ENCODE measurements at places on chromosomes 4 and X.

DNA sequence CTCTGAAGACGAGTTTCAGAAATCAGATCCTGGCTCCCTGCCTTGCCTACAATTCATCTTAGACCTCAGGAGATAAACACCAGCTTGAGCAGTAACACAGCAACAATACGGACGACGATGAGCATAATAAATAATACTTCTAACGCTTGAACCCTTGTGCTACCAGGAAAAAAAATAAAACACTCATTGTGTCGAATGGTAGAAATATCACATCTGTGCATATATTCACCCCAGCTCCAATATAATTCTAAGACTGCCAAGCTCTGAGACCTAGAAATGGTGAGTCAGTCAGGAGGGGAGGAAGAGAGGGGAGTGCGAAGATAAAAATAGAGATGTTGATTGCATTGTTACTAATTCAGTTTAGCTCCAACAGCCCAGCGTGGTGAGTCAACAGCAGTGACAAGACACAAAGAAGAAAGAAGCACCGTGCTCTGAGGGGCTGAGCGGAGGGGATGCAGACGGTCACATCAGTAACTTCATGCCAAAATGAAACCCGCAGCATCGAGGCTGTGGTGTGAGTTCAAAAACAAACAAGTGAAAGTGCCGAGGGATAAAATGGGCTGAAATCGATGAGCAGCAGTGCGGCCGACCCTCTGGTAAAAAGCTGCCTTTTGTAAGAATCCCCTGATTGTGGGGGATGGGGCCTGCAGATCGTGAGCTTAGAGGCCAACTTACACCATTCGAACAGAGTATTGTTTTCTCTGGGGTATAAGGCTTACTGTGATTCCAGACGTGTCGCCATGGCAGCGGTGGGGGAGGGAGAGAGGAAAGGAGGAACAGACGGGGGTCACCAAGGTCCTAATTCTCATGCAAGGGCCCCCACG is 150.4 kb downstream of the MGST2 start:
- DNase-seq: peak; percentile 71

- DNase-seq: no peak
These were observed 125.8 kb downstream of the KIT start for GRCh38 chr4:54783402-54784110.

- DNase-seq: no peak
These were observed 127.6 kb upstream of the HHIP start for GRCh38 chr4:144518181-144518895.

DNA sequence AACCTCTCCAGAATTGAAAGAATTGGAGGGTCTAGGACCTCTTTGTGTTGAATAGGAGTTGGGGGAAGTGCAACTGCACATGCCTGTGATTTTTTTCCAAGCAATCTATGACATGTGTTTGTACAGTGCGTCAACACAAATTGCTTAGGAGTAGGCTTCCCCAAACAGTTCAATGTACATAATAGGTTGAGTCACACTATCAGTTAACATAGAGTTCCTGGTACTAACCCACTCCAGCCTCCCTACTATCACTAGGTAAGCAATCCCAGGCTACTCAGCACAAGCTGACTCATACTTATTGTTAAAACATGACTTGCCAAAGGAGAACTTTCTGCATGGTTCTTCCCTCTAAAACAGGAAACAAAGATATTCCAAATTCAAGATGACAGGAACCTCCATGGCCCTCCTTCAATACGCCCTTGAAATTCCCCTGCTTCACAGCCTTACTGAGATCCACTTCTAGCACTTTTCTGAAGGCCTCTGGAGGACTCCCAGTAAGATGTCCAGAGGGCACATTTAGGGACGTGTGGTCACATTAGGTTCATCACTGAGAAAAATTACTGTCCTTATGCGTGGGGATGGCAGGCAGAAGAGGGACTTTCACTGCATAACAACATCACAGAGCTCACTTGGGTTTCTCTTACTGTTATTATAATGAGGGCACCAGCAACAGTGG is 8.4 kb upstream of the VSIG1 start:
- peak; percentile 13 for DNase-seq

DNA sequence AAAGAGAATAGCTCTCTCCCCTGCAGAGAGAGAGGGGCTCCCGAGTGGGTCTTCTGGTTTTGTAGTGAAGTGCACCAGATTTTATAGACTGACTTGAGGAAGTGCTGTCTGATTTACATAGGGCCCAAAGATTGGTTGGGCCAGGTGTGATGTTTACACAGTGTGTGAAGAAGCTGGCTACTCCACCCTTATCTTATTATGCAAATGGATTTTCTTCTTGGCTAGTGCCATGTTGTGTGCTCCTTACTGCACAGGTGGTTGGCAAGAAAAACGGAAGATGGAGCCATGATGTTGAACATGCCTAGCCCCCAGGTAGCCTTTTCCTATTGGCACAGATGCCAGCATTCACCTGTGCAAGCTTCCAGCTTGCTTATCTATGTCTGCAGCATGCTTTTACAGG is 112.4 kb upstream of the ARHGAP24 start:
- no peak for DNase-seq

DNA sequence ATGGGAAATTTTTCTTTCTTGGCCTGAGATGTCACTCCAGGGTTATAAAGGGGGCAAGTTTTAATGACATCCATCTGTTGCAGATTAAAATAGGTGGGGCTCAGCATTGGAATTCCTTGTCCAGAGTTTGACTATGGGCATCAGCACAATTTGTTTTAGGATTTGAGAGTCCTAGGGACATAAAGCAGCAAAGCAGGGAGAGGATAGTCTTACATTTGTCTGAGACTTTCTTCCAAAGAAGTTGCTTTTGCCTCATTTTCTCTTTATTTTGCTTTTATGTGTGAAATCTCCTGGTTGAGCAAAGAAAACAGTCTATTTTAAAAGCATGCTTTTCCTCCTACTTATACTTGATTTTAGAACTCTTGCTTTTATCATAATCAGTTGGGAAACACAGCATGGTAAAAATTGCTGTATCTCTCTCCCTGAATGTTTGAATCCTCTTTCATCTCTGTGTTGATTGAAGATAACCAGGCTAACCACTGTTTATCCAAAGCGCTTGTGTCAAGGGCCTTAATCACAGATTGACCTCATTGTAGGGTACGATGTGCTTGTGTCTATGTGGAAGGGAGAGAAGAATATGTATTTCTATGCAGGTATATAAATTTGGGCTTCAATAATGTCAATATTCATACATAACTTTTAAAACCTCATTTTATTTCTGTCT is 121.5 kb downstream of the ANK2 start:
- no peak for DNase-seq

DNA sequence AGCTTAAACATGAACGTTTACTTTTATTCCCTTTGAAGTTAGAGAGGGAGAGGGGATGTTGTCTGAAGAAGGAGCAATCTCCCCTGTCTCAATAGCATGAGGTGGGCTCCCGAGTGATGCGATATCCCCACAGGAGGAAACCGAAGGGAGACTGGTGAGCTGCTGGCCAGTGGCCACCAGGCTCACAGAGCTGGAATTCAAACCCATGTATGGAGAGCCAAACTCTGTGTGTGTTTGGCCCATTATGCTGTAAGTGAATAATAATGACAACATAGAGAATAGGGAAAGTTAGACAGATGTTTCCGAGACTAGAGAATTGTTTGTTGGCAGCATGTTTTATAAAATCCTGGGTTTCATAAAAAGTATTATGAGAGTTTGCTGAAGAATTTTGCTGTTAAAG is 66.1 kb upstream of the CLNK start:
- DNase-seq: peak; percentile 10

GRCh38 chr4:176810481-176811249 is 17.9 kb upstream of the VEGFC start:
- DNase-seq: no peak
